NCI-H1694 (cell line): ENCODE measurements at places on chromosomes 2 and 18.

- DNase-seq, result no peak
These were observed 15.8 kb upstream of the EXOC6B start for GRCh38 chr2:72841462-72842125.

DNA sequence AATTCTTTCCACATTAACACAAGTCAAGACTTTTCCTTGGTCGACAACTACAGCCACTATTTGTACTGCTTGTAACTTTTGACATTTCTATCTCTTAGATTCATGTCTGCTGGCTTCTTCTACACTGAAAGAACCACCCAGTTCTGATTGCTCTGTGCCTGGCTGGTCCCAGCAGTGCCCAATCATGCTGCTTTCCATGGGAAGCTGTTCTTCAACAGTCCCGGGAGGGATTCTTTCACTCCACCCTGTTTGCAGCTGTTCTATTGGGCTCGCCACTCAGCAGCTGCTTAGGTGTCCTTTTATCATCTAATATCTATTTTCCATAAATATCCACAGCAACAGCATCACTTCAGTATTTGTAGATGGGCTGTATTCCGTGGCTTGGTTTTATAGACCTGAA is 471.1 kb upstream of the SMIM21 start:
- DNase-seq, result no peak

GRCh38 chr2:172921532-172922236 is 154.0 kb upstream of the MAP3K20 start:
- DNase-seq, result no peak

DNA sequence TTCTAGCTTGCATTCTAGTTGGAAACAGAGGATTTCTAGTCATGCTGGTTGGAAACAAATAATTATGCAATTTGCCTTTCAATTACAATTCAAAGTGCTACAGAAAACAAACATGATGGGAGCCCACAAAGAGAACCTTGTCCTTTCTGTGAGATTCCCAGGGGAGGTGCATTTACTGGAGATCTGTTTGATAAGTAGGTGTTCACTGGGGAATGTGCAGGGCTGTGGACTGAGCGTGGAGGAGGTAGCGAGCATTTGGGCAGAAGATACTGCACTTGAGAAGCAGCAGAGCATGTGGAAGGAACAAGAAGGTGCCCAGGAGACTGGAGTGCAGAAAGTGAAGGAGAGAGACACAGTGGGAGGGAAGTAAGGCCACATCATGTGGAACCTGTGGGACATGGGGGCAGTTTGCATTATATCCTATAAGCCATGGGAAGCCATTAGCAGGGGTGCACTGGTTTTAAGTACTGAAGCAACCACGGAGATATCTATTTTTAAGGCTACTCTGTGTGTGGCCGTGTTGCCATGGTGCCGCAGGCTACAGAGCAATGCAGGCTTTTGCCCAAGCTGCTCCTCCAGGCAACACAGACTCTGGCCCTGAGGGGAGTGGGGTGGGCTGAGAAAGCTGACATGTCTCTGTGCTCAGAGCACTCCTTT is 154.0 kb downstream of the ANTXR1 start:
- DNase-seq, result no peak

- DNase-seq, result no peak
These were observed 107.2 kb upstream of the UGP2 start for GRCh38 chr2:63734510-63734909.

GRCh38 chr2:101302016-101302415 is 6.5 kb downstream of the RNF149 start:
- DNase-seq, result no peak

DNA sequence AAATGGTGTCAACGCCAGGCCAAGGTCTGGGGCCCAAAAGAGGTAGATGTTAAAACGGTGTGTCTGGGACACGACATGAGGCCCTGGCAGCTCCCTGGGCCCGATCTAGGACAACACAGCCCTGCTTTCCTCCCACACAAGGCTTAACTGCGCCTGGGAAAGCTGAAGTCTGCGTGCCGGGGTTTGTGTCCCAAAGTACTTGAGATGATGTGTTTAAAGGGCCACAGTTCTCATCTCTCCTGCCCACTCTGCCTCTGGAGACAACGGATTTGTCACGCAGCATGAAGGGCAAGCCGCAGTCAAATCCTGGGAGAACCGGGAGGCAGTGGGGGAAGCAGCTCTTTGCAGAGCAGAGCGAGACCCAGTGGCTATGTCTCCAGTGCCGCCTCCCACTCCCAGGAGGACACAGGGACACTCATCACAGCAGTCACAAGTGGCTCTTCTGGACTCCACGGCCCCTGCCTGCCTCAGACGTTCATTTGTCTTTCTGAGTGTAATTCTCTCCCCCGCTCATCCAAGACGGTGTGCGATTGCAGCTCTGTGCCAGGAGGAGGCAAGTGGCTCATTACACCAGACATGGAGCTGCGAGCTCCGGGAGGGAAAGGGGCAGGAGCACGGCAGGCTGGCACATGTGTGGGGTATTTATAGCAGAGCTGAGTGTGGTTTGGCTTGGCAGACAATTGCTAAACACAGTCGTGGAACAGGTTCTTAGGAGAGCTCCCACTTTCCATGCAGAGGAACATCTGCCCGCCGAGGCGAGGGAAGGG is 57.7 kb upstream of the SEMA4C start:
- peak; percentile 96 for DNase-seq

DNA sequence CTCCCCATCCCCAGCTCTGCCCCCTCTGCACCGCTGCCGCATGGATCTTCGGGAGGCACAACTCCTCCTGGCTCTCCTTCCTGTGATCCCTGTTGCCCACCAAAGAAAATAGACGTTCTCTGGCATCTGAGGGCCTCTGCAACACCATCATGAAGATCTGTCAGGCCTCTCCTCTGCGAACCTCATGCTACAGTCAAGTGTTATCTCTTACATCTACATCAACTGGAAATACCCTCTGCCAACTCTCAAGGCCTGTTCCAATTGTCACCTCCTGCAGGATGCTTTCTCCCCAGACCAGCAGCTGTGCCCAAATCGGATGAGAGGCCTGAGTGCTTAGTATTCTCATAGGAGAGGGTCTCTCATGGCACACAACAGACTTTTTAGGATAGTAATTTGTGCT is 478.4 kb downstream of the BCL11A start:
- no peak for DNase-seq

DNA sequence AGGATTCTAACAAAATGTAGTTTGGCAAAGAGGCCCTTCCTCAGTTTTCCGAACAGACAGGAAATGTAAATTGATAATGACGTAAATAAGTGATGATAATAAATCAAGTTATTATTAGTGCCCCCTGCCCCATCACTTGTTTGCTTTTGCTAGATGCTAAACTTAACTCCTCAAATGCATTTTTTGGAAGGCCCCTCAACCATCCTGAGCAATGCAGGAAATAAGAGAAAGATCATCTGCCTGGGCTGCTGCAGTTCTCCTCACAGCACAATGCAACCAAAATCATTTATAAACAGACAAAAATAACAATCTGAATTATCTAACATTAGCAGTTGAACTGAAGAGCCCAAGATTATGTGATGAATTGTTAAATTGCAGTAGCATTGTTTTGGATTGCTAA is 62.6 kb upstream of the PSMD14 start:
- no peak for DNase-seq

DNA sequence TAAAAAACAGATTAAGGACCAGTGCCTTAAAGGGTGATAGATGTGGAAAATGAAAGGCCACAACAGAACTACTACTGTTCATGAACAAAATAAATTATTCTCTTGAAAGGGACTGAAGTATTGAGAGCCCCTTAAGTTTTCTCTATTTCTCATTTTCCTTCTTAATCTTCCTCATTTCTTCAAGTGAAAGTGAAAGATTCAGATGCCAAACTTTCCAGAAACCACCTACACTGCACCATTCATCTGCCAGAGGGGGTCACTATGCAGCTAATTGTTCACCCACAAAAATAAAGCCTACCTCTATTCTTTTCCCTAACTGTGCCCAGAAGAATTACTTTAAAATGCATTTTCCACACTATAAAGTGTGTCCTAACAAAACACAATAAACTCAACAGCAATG is 140.1 kb downstream of the NR4A2 start:
- no peak for DNase-seq

DNA sequence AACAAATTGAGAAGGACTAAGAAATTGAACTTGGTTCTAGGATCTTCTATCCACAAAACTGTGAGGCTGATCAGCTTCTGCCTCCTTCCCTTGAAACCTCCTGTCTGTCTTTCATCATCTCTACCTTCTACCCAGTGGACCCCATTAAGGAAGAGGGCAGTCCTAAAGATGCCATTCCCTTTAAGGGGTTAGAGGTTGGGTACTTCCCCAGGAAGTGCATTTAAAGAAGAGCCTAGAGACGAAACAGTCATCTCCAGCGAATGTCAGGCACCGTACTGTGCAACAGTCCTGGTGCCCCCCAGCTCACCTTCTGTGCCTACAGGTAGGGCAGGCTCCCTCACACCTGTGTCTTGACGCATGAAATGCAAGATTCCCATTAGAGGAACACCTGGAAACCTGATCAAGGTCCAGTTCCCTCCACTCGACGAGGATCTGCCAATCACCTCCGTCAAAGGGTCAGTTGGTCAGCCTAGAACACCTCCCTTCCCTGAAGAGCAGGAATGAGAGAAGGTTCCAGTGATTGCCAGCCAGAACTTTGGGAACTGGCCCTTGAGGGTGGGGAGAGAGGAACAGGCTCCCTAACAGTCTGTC is 20.9 kb downstream of the LOXHD1 start:
- no peak for DNase-seq

DNA sequence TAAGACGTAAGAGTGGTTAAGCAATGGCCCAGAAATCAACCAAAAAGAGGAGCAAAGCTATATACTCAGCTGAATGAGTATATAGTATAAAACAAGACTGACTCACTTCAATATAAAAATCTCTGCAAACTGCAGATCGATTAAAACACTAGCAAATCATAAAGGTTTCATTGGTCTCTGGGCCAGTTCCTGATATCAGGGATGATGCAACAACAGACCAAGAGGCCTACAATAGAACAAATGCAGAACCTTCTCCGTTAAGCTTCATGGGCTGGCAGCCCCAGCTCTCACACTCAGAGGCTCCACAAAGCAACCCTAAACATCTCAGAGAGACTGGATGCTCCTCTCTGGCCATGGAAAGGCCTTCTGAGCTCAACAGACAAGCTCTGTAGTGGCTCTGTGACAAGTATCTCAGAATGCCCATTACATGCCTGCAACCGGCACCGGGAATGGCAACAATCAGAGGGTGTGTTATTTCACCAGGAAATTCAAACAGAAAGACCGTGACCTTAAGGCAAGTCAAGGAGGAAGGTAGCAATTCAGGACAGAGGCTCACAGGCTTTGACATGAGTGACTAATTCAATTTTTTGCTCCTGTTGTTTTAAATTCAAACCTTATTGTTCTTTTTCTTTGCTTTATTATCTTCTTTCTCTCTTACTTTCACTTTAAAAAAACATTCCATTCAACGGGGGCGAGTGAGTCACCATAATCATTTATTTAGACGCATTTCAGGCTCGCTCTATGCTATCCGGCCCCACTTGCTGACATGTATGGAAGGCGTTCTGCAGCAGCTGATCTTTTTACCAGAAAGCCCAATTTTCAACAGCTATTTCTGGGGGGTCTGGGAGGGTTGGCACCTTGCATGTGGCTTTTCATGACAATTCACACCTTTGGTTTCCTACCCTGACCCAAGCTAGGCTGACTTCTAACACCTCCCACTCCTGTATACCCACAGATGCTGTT is 15.1 kb downstream of the CYRIA start:
- no peak for DNase-seq

GRCh38 chr18:66674286-66674685 is 70.4 kb upstream of the CDH19 start:
- no peak for DNase-seq

- DNase-seq, result no peak
These were observed 3.4 kb downstream of the FANCL start for GRCh38 chr2:58237741-58238140.

- no peak for DNase-seq
These were observed 15.2 kb upstream of the LBH start for GRCh38 chr2:30216157-30216556.

GRCh38 chr2:191350826-191351225 is 105.6 kb downstream of the MYO1B start:
- no peak for DNase-seq

- DNase-seq, result no peak
These were observed 32.2 kb downstream of the ACVR1 start for GRCh38 chr2:157843935-157844334.

GRCh38 chr18:60746919-60747318 is 374.3 kb upstream of the MC4R start:
- no peak for DNase-seq
